ENCODE measurements at places on chromosomes 1 and 21. TPM values are rescaled to one million over a fixed set of nuclear protein-coding genes. Genes with fewer than 3 reads are reported as not detected.

GRCh38 chr21:14405225-14405624, 22.3 kb upstream of the HSPA13 start:
- DNase-seq = no peak

DNA sequence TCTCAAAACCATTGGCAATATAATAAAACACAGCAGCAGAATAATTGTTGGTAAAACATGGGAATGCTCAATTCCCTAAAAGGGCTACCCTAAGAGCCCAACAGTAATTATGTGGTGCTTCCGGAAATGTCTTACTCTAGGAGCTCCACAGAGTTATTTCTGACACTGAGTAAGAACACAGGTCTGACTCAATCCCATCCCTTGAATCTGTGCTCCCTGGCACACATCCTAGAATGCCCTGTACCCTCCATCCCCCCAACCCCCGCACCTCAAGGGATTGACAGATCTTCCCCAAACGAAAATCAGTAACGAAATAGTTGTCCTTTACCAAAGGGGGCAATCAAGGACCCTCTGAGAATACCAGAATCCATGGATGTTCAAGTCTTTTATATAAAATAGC, 71.9 kb downstream of the SMYD2 start:
- no peak for DNase-seq

DNA sequence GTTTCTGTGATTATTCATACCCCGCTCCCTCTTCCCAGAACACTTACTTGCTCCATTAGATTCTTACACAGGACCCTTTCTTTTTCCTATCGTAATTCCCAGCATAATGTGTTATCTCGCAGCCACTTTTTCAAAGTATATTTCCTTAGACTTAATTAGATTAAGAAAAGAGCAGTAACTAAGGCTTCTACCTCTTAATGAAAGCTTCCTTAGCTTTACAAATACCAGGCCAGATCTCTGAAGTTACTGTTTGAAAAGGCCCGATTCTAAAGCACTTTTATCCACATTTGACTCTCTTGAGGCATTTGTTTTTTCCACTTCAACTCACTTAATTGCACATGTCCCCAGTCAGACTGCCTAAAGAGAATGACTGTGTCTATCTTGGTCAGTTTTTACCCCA, 1264.3 kb upstream of the ADGRL2 start:
- DNase-seq = no peak

DNA sequence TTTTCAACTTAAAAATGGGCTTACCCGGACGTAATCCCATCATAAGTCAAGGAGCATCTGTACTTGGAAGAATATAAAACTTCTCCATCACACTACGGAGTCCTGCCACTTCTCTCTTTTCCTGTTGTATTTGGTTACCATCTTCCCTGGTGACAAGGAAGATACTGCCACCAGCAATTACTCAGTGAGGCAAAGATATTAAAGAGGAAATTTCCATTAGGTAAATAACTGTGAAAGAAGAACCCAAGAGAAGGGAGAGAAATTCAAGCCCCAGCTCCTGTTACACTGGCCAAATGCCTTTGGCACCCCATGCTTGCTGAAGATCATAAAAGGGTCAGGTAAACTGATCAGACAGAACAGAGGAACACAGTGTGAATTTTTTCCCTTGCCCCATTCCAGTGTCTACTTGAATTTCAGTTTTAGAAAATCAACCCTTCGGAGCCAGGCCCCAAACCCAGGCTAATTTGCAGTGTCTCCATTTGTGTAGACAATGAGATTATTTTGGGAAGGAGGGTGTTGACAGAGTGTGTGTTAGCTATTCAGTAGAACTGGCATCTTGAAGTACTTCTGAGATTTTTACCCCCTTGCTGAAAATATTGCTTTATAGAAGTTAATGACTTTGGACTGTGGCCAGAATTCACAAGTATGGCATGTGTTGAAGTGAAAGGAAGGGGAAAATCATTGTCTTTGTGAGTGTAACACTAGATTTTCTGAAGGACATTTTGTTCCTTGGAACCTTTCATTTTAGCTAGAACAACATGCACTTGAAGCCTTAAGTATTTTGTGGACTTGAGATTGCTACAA, 167.1 kb downstream of the DHRS3 start:
- no peak for DNase-seq

DNA sequence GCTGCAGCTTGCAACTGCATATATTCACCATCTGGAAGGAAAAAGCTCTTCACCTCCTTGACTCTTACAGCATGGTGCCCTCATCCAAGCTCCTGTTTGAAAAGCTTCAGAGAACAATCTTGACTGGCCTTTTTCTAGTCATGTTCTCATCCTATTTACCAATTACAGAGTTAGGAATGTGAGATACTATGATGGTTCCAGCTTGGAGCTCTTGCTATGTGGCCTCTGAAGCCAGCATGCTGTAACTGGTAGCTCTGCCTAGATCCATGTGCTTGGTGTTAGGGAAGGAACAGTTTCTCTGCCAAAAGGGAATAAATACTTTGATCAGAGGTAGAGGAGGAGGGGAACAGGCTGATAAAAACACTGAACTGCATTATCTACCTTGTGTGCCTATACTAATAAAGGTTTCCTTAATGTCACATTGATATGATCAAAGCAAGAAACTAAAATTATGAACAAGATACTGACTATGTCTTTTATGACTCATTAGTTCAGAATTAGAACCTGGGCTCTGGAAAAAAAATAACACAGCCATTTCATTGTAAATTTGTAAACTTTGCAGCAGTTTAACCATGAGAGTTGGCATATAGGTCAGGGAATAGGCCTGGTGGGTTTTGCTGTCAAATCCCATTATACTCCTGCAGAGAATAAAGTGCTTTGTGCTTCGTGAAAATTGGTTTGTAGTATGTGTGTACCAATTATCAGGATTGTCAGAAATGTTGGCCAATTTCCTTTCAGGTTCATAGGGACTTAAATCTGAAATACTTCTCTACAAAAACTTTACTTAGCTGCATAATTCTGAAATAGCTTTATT, 92.7 kb downstream of the LEPR start:
- DNase-seq = no peak

DNA sequence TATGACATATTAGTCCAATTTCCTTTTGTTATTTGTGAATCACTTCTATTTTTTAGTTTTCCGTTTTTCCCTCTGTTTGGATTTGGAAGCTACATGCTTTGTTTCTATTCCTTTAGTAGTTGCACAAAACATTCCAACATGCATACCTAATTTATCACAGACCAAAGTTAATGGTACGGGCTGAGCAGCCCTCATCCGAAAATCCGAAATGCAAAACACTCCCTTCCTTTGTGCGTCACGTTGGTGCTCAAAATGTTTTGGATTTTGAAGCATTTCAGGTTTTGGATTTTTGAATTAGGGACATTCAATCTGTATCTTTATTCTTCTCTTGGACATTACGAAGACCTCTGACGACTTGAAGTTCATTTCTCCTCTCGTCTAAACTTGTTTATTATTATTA, 124.8 kb downstream of the PCNX2 start:
- DNase-seq = no peak

DNA sequence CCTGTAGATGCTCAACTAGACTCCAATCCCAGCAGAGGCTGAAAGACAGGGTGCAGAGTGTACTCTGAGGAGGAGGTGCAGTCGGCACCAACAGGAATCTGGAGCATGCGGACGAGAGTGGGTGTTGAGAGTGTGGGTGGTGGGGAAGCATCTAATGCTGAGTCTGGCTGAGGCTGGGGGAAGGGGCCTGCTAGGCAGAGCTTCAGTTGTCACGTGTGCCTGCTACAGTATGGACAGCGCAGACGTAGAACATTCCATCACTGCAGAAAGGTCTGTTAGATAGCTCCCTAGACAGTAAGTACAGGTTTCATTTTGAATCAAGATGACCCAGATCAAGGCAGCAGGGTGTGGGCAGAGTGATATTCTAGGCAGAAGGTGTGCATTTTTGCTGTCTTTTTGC, 23.1 kb downstream of the SNAP47 start:
- DNase-seq = peak; percentile 52

The GAS5 gene
- 494 TPM for total RNA-seq

The UBQLN4 gene
- 40.3 TPM for total RNA-seq

The RGS1 gene
- 35.7 TPM for total RNA-seq

The KRTAP10-4 gene
- not detected for total RNA-seq
